Motor neuron (in vitro differentiated cells): ENCODE measurements at places on chromosomes 5 and 9.

DNA sequence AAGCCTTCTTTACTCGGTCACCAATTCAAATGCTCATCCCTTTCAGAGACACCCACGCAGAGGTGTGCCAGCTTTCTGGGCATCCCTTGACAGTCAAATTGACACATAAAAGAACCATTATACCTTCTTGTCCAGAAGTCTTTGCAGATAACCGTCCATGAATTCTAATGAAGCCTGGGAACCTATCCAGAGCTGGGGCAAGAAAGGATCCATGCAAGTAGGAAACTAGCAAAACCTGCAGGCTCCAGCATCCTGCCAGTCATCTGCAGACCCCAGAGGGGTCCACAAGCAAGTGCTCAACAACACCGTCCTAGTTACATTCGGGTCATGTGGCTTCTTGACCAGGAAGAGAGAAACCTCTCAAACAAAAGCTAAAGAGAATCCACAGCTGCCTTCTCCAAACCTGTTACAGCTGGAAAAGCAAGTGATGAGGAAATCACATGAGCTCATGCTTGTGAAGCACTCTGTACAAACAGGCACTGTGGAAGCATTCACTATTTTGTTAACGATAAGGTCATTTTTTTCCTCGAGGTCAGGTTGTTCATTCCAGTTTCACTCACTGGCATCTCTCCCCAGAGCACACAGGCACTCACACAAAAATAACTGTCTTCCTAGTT lies 80.2 kb upstream of the DMRT1 start:
- peak; percentile 49 for ATAC-seq

- no peak for ATAC-seq
Observed at GRCh38 chr5:157800137-157800536, 56.6 kb downstream of the LSM11 start.

GRCh38 chr5:61010467-61011454 lies 65.8 kb downstream of the NDUFAF2 start:
- no peak for ATAC-seq

DNA sequence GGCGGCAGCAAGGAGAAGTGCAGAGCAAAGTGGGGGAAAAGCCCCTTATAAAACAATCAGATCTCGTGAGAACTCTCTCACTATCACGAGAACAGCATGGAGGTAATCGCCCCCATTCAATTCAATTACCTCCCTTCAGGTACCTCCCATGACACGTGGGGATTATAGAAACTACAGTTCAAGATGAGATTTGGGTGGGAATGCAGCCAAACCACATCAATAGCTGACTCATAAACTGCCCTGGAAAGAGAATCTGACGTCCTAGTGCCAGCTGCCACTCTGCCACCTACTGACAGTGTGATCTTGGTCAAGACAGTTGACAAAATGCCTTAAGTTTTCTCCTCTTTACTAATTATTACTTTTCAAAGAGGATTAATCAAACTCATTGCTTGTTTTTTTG lies 128.3 kb downstream of the GPBP1 start:
- ATAC-seq, result no peak

GRCh38 chr9:79123415-79123814 lies 448.4 kb upstream of the TLE4 start:
- ATAC-seq, result no peak

- ATAC-seq, result no peak
Observed at GRCh38 chr9:35976726-35977125, 18.8 kb upstream of the OR2S2 start.

DNA sequence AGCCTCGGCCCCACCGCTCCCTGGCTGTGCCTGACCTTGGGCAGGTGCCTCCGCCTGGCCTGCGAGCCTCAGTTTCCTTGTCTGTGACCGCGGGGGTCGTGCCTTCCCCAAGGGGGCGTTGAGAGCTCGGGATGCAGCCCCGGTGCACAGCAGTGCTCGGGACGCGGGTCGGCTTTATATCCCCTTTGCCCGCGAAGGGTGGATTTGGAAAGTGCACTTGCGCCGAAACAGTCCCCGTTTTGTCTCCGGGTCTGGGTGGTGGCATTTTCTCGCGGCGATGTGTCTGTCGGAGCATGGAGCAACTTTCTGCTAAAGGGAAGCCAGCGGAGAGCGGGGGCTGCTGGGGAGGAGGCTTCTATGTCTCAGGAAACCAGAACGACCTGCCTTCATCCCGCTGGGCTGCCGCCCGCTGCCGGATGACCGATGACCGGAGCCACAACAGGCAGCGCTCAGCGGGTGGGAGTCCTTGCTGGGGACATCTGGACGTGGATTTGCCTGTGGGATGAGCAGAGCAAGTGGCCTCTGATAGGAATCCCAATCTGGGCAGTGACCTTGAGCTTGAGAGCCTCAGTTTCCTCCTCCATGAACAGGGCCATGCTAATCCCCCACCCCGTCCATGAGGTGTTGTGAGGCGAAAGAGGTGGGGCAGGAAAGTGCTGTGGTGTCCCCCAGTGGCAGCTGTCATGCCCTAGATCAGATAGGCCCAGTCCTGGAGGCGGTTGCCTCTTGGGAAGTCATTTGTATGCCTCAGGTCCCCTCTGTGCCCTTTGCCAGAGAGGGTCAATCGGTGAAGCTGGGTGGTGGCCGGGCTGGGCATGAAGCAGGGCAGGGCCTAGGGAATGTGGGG lies 651 bp downstream of the HRH2 start:
- ATAC-seq, result peak; percentile 73

- ATAC-seq, result peak; percentile 47
Observed at GRCh38 chr5:116032094-116032517, at the start of gene ARL14EPL. Gene ARL14EPL (plus strand): TSS chr5:116032472. CDS start chr5:116051466, 18,994 bp downstream.

GRCh38 chr5:31887556-31887955 lies 248.6 kb downstream of the PDZD2 start:
- no peak for ATAC-seq
